ENCODE measurements at places on chromosomes 1 and 21. TPM values are rescaled to one million over a fixed set of nuclear protein-coding genes. Genes with fewer than 3 reads are reported as not detected.

GRCh38 chr1:7119156-7119555, 333.9 kb downstream of the CAMTA1 start:
- no peak overlapping the region for H3K4me3 ChIP-seq
- DNase-seq: no peak
- peaks cover 21% of the 10 kb centered on the region for H3K4me1 ChIP-seq
- H3K27me3 ChIP-seq: no peaks in the 10 kb centered on the region
- H3K27ac ChIP-seq: no peak overlapping the region

DNA sequence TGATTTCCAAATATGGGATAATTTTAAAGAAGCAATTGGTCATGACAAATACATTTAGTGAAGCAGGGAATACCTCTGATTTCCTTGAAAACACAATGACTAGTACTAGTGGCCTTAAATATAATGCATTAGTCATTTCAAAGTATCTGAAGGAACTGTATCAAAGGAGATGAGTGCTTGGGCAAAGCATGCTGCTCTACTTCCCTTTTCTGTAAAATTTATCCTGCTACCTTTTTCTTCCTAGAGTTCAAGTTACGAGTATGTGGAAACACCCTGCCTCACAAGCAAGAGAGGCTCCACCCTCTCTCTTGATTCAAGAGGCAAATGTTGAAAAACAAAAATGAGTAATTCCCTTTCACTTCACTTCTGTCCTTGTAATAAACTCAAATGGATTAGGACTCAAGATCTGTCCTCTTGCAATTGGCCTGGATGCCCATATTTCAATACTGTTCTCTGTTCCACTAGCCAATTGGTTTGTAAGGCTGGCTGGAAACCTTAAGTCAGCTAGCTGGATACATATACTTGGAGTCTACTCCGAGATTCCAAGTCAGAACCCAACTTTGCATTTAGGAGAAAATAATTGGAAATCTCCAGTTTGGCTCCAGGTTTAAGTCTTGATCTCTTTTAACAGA, 92.5 kb downstream of the CDC42BPA start:
- no peaks in the 10 kb centered on the region for H3K27me3 ChIP-seq
- H3K27ac ChIP-seq: no peak overlapping the region
- no peak for DNase-seq
- H3K36me3 ChIP-seq: no peaks in the 10 kb centered on the region
- H3K4me3 ChIP-seq: no peak overlapping the region
- H3K4me1 ChIP-seq: peaks cover 6% of the 10 kb centered on the region

- H3K27ac ChIP-seq: no peak overlapping the region
- H3K27me3 ChIP-seq: no peaks in the 10 kb centered on the region
- no peak for DNase-seq
- peaks cover 7% of the 10 kb centered on the region for H3K36me3 ChIP-seq
- H3K4me1 ChIP-seq: no peaks in the 10 kb centered on the region
These were observed 56.3 kb downstream of the INAVA start for GRCh38 chr1:200951016-200951415.

DNA sequence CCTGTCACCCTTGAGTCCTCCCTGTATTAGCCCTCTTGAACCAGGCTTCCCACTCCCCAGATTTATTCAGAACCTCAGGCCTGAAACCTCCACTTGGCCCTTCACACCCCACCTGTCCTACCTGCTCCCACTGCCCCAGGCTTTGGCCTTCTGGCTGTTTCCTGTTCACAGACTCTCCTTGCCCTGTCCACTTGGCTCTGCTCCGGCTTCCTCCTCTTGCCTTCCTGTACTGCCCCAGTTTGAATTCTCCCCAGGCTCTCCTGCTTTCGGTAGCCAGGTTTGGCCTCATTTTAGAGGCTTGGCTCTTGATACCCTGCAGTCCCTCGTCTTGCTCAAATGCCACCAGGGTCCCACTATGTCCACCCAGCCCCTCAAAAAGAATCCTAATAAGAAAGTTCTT, 385.2 kb downstream of the KCNH1 start:
- no peaks in the 10 kb centered on the region for H3K36me3 ChIP-seq
- no peak overlapping the region for H3K4me3 ChIP-seq
- H3K27ac ChIP-seq: no peak overlapping the region
- DNase-seq: no peak
- no peaks in the 10 kb centered on the region for H3K4me1 ChIP-seq

- no peaks in the 10 kb centered on the region for H3K36me3 ChIP-seq
- H3K27ac ChIP-seq: peak within 1 kb of the TSS; percentile 92
- H3K4me1 ChIP-seq: peaks cover 13% of the 10 kb centered on the region
- peaks cover 19% of the 10 kb centered on the region for H3K27me3 ChIP-seq
- DNase-seq: peak; percentile 84
- H3K4me3 ChIP-seq: peak within 1 kb of the TSS; percentile 93
These were observed at the start of gene PTGS2 for GRCh38 chr1:186680245-186681061. Gene PTGS2, minus strand, starts transcription at chr1:186680423. Its CDS starts 133 bp downstream, at chr1:186680290.

DNA sequence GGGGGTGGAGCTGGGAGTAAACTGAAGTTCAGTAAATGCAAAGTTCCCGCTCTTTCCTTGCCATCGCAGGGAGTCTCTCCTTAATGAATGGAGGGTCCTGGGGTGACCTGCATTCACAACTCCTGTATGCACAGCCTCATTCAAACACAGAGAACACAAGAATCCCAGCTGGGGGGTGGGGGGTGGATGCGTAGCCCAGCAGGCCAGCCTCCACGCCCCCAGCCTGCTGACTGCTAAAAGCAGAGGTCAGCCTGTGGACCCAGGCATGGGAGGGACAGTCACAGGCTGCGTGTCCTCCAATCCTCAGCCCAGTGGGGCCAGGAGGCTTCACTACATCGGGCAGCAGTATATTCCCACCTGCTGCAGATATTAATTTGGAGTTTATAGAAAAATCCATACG, 263.1 kb downstream of the GRIK3 start:
- H3K4me3 ChIP-seq: peak overlapping the region; percentile 62
- no peaks in the 10 kb centered on the region for H3K36me3 ChIP-seq
- peak; percentile 65 for DNase-seq
- peaks cover 31% of the 10 kb centered on the region for H3K27me3 ChIP-seq

- peaks cover 13% of the 10 kb centered on the region for H3K4me1 ChIP-seq
- no peaks in the 10 kb centered on the region for H3K27me3 ChIP-seq
- H3K27ac ChIP-seq: no peak overlapping the region
- no peak for DNase-seq
- H3K36me3 ChIP-seq: peaks cover 26% of the 10 kb centered on the region
- no peak overlapping the region for H3K4me3 ChIP-seq
These were observed 28.6 kb downstream of the TRIT1 start for GRCh38 chr1:39854738-39855137.

GRCh38 chr1:43801203-43801602, 93.9 kb downstream of the ST3GAL3 start:
- DNase-seq: no peak
- H3K36me3 ChIP-seq: 0 out of 2 replicates have a peak, but pooled peaks cover 3% of the 10 kb centered on the region
- H3K27ac ChIP-seq: no peak overlapping the region
- H3K27me3 ChIP-seq: no peaks in the 10 kb centered on the region

DNA sequence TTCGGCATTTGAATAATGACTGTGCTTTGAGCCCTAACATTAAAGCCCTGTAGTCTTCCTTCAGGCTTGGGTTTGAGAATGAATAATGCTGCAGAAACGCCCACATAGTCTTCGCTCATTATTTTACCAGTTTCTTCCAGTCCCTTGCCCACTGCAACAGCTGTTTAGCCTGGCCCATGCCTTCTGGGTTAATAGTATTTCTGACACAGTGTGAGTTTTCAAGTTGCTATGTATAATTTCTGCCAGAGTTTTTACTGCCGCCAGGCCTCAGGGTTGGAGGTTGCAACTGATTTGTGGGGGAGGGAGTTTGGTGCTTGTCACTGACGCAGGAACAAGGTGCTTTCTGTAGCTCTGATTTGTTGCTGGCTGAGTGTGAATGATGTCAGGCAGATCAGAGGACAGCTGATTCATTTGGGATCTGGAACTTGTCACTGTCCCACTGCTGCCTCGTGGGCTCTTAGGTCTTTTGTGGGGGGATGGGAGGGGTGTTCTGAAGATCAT, 109.8 kb downstream of the MAST2 start:
- H3K27me3 ChIP-seq: no peaks in the 10 kb centered on the region
- peaks cover 47% of the 10 kb centered on the region for H3K4me1 ChIP-seq
- H3K4me3 ChIP-seq: no peak overlapping the region

DNA sequence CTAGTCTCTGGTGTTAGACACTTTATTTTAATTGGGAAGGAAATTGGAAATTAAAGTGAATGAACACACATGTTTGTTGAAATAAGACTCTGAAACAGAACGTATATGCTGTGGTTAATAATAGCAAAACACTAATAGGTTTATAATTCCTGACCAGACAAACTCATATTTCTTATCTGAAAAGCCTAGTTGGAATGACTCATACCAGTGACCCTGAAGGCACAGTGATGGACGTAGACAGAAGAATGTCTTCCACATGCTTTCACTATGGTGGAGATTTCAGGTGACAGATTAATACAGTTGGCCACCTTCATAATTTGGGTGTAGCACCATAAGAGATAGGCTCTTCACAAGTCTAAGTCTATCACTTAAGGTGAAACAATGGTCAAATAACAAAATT, 83.0 kb upstream of the COL11A1 start:
- H3K4me1 ChIP-seq: no peaks in the 10 kb centered on the region
- DNase-seq: no peak
- no peaks in the 10 kb centered on the region for H3K27me3 ChIP-seq
- no peak overlapping the region for H3K4me3 ChIP-seq

GRCh38 chr1:154481053-154481452, 21.0 kb upstream of the TDRD10 start:
- no peak for DNase-seq
- H3K36me3 ChIP-seq: no peaks in the 10 kb centered on the region
- no peak overlapping the region for H3K4me3 ChIP-seq
- peaks cover 24% of the 10 kb centered on the region for H3K4me1 ChIP-seq

DNA sequence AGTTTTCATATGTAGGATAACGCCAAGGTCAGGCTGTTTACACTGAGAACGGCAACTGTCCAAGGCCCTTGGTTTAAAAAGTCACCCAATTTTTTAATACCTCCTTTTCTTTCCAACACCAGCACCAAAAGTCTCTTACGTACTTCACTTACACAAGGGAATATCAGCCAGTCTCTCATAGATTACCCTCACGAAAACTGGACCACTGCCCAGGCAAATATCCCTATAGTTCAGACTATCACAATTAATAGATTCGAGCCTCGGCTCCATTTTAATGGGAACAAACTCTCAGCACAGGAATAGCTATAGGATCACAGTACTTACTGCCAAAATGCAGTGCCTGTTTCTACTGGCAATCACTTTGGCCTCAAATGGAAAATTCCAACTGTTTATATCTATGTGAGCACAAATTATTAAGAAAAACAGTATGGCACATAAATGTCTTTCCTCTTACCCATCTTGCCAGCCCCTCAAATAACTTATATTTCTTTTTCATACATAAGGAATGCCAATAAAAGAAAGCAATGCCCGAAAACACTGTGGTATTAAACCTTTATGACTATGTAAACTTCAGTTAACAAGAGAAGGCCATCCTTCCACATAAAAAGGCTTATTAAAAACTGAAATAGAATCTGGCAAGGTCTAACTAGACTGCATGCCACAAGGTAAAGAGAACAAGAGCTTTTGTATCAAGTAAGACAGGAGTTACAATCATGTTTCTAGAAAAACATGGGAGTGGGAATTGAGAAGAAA, 97.8 kb downstream of the SLC45A1 start:
- no peak overlapping the region for H3K4me3 ChIP-seq
- H3K4me1 ChIP-seq: peaks cover 35% of the 10 kb centered on the region
- no peaks in the 10 kb centered on the region for H3K27me3 ChIP-seq
- H3K36me3 ChIP-seq: peaks cover 9% of the 10 kb centered on the region
- no peak for DNase-seq

GRCh38 chr1:147807405-147807804, 47.0 kb upstream of the GJA5 start:
- no peaks in the 10 kb centered on the region for H3K36me3 ChIP-seq
- H3K27me3 ChIP-seq: no peaks in the 10 kb centered on the region
- H3K4me3 ChIP-seq: no peak overlapping the region
- DNase-seq: no peak
- peaks cover 15% of the 10 kb centered on the region for H3K4me1 ChIP-seq

DNA sequence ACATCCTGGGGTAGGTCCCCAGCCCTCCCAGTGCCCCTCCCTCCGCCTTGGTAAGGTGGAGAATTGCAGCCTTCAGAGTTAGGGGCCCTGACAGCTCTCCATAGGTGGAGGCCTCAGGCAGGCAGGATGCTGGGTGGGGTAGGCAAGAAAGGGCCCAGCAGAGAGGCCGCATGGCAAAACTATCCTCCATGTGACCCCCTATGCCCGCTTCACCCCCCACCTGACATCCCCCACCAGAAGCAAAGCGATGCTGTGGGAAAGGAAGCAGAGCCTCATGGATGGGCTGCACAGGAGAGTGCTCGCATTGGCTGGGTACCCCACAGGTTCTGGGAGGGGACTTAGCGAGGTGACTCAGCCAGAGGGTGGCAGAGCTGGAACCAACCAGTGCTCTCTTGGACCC, 1.6 kb downstream of the S100A9 start:
- H3K27ac ChIP-seq: no peak overlapping the region
- no peak for DNase-seq
- no peak overlapping the region for H3K4me3 ChIP-seq
- H3K27me3 ChIP-seq: no peaks in the 10 kb centered on the region
- H3K36me3 ChIP-seq: no peaks in the 10 kb centered on the region

- peaks cover 25% of the 10 kb centered on the region for H3K4me1 ChIP-seq
- H3K27me3 ChIP-seq: no peaks in the 10 kb centered on the region
- no peak for DNase-seq
- no peaks in the 10 kb centered on the region for H3K36me3 ChIP-seq
These were observed 917 bp downstream of the RAP1A start for GRCh38 chr1:111620441-111620971.

- peaks cover 57% of the 10 kb centered on the region for H3K4me1 ChIP-seq
- no peaks in the 10 kb centered on the region for H3K27me3 ChIP-seq
These were observed 42.3 kb downstream of the STYXL2 start for GRCh38 chr1:167136191-167136614.

DNA sequence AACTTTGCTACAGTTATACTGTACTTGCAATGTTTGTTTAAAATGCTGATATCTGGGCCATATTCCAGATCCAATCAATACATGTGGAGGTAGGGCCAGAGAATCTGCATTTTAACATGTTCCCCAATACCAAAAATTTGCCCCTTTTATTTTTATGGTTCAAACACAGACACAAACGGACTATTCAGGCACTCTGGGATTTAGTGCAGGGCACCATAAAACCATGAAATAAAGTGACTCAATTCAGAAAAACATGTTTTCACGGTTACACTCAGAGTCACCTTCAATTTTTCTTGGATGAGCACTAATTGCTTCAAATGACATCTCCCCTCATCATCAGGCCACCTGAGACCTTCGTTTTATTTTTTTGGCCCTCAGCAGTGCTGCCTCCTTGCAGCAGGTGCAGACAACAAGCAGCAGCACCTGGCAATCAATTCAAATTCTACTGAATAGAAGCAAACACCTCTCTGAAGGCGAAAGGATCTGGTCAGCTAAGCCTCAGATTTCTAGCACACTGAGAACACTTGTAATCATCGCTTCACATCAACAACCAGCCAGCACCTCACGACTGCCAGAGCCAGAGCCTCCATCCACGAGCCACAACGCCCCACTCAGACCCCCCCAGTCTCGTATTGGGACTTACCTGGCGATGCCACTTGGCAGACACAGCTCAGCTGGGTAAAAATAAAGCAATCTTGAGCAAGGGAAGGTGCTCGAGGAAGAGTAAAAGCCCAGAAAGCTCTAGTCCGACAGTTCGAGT, 1.1 kb downstream of the ERO1B start:
- H3K4me3 ChIP-seq: peak overlapping the region; percentile 82
- no peak for DNase-seq
- H3K36me3 ChIP-seq: no peaks in the 10 kb centered on the region

The HUNK gene
- 7.0 TPM for total RNA-seq

The DLGAP3 gene
- 9.7 TPM for total RNA-seq

The PDZK1IP1 gene
- total RNA-seq: not detected

The FOXO6 gene
- total RNA-seq: 7.0 TPM

The TRIM58 gene
- 1.6 TPM for total RNA-seq

The ZRANB2 gene
- total RNA-seq: 85.8 TPM

The AMY2A gene
- 0.55 TPM for total RNA-seq

The DNM3 gene
- 1.9 TPM for total RNA-seq

The HAO2 gene
- total RNA-seq: 0.53 TPM

The LRRC42 gene
- total RNA-seq: 39.1 TPM

The LAMTOR2 gene
- total RNA-seq: 62.4 TPM
